ENCODE measurements at places on chromosomes 12 and 14.
A peak's percentile ranks its signal among the peaks of the same experiment; 100 is the strongest.

GRCh38 chr14:75430526-75430925 lies 2.7 kb downstream of the JDP2 start:
- H3K4me3 ChIP-seq, result peak overlapping the region; percentile 87
- no peaks in the 10 kb centered on the region for H3K36me3 ChIP-seq
- H3K4me1 ChIP-seq, result peaks cover 3% of the 10 kb centered on the region
- no peak overlapping the region for H3K27ac ChIP-seq
- peaks cover 35% of the 10 kb centered on the region for H3K27me3 ChIP-seq
- DNase-seq, result no peak

- no peaks in the 10 kb centered on the region for H3K36me3 ChIP-seq
- no peaks in the 10 kb centered on the region for H3K27me3 ChIP-seq
- no peak overlapping the region for H3K27ac ChIP-seq
- DNase-seq, result no peak
- H3K4me1 ChIP-seq, result peaks cover 7% of the 10 kb centered on the region
Measured at GRCh38 chr12:109771746-109772621, 58.4 kb downstream of the FAM222A start.

DNA sequence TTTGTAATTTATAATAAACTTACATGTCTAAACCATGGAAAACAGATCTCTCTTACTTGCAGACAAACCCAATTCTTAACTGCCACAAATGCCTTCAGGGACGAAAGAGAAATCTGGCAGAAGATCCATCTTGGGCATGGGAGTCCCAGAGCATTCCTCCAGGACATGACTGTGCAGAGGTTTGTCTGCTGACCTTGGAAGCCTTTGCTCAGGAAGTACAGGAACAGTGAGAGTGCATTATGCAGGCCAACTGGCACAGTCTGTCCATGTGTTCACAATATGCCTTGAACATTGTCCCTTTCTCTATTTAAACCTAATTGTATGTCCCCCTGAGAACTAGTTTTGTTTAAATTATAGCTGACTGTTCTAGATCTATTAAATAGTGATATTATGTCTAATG lies 467.1 kb downstream of the ATP23 start:
- no peaks in the 10 kb centered on the region for H3K27me3 ChIP-seq
- H3K36me3 ChIP-seq, result no peaks in the 10 kb centered on the region
- H3K4me3 ChIP-seq, result no peak overlapping the region
- H3K27ac ChIP-seq, result no peak overlapping the region
- DNase-seq, result no peak

GRCh38 chr14:68733086-68733914 lies 59.6 kb downstream of the ZFP36L1 start:
- H3K4me3 ChIP-seq, result peak overlapping the region; percentile 36
- no peaks in the 10 kb centered on the region for H3K36me3 ChIP-seq
- H3K4me1 ChIP-seq, result peaks cover 82% of the 10 kb centered on the region

DNA sequence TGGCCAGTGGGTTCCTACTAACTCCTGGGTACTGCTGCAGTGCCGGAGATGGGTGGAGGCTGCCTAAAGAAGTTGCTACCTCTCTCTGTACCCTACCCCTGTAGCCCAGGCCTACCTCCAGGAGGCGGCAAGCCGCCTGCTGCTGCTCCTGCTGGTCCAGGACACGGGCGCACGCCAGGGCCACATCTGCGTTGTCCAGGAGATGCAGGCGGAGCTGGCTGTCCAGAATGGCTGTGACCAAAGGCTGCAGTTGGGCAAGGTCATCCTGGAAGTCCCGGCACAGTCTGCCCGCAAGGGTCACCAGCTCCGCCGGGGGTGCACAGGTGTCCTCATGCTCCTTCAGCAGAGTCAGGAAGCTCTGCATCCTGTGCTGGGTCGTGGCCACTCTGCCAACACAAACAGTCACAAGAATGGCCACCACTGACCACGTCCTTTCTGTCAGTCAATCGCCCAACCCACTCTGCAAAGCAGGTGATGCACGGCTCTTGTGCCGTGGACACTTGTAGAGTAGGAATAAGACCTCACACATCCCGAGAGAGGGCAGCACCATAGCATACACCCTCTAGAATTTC lies 1.6 kb downstream of the ANHX start:
- no peak overlapping the region for H3K27ac ChIP-seq
- H3K36me3 ChIP-seq, result peaks cover 26% of the 10 kb centered on the region
- H3K4me1 ChIP-seq, result no peaks in the 10 kb centered on the region
- H3K27me3 ChIP-seq, result no peaks in the 10 kb centered on the region
- H3K4me3 ChIP-seq, result no peak overlapping the region
- DNase-seq, result no peak
